ENCODE measurements at places on chromosomes 2 and 18. TPM values are rescaled to one million over a fixed set of nuclear protein-coding genes. Genes with fewer than 3 reads are reported as not detected.

DNA sequence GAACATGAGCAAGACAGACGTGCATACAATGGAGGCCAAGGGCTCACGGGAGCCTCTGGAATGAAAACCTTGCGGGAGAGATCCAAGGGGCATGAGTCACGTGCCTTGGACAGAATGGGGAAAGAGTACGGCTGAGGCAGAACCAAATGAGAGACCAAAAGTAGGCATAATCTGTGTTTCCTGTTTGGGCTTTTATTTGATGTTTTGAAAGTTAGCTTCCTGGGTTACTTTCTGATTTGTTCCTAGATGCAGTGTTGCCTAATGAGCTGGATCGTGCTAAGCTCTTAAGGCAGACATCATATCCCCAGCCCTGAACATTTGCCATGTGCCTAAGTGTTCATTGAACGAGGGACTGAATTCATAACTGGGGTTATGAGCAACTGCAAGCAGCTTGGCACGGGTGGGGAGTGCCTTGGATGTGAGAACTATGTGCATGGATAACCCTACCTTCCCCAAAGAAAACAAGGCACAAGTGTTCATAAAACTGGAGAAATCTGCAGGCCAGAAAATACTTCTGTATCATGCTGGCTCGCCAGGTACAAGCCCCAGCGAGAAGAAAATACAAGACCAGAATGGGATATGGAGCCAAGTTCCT, 60.3 kb upstream of the RPL31 start:
- DNase-seq: no peak

- no peak for DNase-seq
Measured at GRCh38 chr2:64698177-64698643, 44.5 kb upstream of the SERTAD2 start.

SLC16A14 gene
- total RNA-seq: 1.8 TPM

AQP12B gene
- 0.04 TPM for total RNA-seq

ADCYAP1 gene
- 0.40 TPM for total RNA-seq

TMEM163 gene
- total RNA-seq: 1.1 TPM

- no peak for DNase-seq
Measured at GRCh38 chr2:25169073-25169470, 692 bp upstream of the POMC start.

GRCh38 chr2:37634914-37635503, 36.4 kb downstream of the CDC42EP3 start:
- DNase-seq: no peak

Measured in hepatocyte (in vitro differentiated cells).